Panc1 (cell line): ENCODE measurements at places on chromosomes 7 and 10.

DNA sequence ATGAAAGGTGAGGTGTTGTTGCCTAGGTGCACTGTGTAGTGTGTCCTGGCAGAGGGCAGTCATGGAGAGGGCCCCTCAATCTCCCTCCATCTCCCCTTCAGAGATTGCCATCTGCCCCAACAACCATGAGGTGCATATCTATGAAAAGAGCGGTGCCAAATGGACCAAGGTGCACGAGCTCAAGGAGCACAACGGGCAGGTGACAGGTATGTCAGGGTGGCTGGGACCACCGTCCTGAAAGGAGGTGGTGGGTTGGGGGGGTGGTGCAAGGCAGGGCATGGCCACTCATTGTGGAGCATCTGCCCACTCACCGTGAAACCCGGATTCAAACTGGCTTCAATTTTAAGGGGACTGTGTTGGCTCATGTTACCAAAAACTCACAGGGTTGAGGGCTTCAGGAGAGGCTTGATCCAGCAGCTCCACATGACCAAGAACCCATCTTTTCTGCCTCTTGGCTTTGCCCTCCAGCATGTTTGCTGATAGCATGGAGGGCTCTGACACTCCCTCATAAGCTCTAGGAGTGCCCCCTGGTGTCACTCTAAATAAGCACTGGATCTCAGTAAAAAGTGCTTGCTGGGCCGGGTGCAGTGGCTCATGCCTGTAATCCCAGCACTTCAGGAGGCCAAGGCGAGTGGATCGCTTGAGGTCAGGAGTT is 12.2 kb downstream of the ARPC1B start:
- no peak for DNase-seq

DNA sequence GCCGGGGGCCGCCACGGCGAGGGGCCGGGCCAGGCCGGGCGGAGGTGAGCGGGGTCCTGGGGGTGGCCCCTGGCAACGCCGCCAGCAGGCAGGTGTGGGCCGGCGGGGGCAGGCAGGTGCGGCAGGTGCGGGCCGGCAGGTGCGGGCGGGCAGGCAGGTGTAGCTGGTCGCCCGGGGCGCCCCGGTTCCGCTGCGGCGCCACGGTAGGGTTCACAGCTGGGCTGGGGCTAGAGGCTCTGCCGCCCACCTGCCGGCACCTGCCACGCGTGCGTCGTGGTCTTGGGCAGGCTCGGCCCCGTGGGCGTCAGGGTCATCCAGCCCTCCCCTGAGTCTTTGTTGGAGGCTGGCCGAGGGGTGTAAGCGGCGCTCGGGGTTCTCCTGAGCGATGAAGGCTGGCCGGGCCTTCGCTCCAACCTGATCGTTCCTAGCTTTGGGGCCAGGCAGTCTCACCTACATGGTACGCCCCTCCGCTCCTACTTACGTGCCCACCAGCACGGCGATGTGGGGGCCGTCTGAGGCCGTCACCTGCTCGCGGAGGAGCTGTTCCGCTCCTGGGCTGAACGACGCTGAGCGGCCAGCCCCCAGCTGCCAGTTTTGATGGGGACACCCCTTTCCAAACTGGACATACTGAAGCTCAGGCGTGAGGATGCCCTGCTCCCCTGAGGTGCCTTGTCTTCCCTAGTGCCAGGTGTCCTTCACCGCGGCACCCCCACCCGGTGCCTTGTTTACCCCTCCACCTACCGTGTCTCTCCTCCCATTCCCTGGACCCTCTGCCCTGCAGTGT is 493 bp downstream of the ZMIZ2 start:
- DNase-seq: no peak

DNA sequence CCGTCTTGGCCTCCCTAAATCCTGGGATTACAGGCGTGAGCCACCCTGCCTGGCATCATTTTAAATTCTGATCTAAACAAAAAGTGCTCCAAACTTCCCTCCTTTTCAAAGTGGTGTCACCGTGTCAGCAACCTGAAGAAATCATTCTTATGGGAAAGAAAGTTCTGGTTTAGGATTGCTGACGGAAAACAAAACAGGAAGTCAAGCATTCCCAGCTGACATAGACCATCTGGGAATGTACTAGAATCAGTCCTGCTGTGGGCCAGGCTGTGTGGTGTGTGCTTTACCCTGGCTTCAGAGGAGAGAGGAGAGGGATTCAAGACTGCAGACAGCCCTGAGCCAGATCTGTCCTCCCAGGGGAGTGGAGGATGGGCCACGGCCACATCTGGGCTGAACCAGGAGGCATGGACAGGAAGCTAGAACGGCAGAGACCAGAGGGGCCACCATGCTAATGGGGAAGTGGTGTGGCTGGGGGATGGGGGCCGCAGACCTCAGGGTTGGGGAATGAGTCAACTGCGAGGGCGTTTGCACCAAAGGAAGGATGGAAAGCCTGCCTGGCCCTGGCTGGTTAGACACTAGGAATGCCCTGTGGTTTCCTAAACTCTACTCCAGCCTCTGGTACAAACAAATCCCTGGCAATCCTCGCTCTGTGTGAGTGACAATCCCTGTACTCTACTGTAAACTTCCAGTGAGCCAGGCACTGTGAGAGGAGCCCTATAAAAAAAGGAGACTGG is 16.7 kb upstream of the CLIP2 start:
- no peak for DNase-seq

DNA sequence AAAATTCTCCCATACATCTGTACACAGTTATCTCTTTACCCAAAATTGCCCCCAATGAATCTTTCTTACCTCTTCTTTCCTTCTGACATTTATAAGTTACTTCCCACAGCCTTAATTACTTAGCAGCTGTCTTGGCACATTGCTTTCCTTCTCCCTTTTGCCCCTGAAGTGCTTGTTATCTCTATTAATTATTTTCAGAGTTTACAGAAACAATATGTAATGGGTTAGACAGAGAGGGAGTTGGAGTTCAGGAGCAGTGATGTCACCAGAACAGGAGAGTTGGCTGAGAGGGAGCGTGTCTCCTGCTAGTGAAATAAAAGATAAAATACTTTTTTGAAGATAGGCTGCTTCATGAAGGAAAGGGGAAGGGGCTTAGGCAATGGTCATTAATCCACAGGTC is 57.4 kb downstream of the ITGB8 start:
- DNase-seq: no peak

DNA sequence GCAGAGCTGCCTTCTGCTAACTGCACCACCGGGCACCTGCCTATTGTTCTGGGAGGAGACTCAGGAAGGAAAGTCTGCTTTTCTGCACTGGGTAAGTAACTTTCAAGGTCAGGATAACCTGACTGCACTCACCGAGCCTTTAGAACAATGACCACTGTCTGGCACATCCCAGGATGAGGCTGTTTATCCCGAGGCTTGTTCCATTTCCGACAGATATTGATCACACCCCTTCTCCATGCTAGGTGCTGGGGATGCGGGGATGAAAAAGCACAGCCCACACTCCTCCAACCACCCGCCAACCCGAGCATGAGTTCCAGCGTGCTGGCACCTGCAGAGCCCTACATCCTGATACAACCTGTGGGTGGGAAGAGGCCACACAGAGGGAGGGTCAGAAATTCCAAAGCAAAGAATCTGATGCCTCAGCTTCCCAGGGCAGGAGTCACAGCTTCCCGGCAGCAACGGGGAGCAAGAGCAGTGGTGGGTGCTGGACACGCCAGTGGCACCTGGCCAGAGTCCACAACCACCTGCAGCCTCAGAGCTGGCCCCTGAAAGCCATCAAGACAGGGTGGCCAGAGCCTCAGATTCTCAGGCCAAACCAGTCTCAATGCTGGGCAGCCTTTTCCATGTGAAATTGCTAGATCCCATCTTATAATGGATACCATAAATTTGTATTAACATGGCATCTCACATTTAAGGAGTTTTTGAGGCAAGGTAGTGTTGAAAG is 34.9 kb upstream of the CNPY1 start:
- DNase-seq: no peak
